ENCODE measurements at places on chromosomes 4 and X.

DNA sequence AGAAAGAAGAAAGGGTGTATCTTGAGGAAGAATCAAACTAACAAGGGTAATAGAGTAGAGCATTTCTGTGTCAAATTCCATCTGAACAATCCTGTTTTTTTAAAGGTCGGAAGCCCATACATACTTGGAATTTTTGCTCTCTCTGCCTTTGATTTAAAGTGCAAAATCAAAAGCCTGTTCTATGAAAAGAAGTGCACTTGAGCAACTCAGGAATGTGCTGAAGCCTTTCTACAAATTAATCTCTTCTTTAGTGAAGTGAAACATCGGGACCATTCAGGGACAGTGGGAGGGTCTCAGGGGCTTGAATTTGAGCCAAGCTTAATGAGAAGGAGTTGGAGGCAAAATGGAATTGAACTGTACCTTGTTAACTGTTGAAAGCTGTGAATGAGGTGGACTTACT, 1008.5 kb upstream of the LCORL start:
- no peak for DNase-seq

DNA sequence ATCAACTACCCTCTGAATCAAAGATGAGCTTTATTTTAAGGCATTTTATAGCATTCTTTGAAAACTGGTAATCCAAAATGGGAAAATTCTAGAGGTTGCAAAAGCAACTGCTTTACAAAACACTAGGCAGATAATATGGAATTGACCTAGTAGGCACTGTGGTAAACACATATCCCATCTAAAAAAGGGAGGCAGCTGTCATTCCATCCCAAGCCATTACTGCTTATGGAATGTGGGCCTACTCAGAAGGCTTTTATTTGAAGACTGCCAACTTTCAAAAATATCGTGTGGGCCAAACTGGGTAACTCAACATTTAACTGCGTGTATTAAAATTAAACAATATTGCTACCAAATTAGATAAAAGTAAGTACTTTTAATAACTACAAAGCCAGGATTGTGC, 19.3 kb downstream of the UBE2D3 start:
- no peak for DNase-seq

- DNase-seq: no peak
Measured at GRCh38 chr4:74523096-74523495, 78.2 kb downstream of the AREG start.

DNA sequence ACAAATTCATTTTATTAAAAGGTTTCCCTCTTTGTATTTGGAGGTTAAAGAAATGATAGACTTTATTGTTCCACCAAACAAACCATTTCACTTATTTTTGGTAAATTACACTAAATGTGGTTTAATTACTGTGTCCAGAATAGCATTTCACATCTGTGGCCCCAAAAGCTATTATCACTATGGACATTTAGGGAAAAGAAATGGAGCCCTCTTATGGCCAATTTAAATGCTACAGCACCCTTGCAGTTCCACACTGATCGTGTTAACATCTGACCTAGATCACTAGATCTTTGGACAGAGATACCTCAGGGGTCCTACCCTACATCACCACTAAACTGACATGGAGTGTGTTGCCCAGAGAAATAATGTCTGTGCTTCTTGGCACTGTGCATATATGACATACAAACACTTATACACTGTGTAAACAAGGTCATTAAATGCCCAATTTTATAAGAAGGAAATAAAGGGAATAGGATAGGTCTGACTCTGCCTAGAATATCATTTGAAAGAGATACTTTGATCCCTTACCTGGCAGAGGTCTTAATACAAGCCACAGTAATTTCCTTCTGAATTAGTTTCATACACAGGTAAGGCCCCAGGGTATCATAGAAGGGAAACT, 163.9 kb downstream of the KDR start:
- no peak for DNase-seq

- no peak for DNase-seq
Measured at GRCh38 chr4:81622474-81623184, 150.9 kb upstream of the RASGEF1B start.

DNA sequence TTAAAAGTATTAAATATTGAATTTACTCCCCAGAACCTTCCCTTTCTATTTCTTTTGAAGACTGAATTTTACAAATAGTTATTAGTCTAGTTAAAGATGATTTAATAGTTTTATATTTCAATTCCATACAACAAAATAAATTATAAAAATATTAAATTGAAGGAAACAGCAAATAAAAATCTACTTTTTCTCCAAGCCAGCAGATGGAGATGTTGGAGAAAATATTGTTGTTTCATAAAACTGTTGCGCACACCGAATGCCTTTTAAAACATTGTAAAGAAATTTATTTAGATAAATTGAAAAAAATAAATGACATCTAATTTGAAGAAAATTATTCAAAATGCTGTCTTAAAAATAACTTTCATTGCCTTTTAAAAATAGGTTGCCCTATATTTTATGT, 5.5 kb downstream of the GRIA2 start:
- no peak for DNase-seq

GRCh38 chrX:70478526-70479245, 34.1 kb downstream of the DLG3 start:
- no peak for DNase-seq
